Cerebellar nuclear complex (tissue), 1 donor: ENCODE measurements at places on chromosomes 12 and 14.

DNA sequence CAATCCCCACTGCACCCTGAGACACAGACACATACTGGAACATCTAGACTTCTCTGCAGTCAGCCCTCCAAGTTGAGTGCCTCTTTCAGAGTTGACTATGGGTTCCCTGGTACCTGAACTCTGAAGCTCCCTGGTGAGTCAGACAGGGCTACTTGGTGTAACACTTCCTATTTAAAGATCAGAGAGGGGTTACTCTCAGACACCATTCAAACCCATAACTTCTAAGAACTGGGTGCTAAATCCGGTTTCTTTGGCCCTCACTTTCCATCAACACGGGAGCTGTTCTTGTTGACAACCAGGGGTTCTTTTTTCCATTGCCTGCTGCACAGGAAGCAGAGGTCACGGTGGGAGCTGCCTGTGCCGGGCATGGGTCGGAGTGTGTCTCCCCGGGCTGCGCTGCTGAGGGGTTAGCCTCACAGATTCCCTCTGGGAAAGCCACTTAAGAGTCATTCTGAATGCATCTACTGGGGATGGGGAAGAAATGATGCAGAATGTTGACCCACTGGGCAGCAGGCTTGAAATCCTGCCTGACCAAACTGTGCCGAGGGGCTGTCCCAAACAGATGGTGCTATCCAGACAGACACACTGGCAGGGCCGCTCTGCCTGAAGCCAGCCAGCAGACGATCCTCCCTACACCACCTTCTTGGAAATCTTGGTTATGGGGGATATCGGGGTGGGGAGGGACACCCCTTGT lies 74.1 kb downstream of the PITPNM2 start:
- no peak for DNase-seq

- DNase-seq: no peak
Observed at GRCh38 chr12:123058481-123058880, 78.0 kb downstream of the ARL6IP4 start.

DNA sequence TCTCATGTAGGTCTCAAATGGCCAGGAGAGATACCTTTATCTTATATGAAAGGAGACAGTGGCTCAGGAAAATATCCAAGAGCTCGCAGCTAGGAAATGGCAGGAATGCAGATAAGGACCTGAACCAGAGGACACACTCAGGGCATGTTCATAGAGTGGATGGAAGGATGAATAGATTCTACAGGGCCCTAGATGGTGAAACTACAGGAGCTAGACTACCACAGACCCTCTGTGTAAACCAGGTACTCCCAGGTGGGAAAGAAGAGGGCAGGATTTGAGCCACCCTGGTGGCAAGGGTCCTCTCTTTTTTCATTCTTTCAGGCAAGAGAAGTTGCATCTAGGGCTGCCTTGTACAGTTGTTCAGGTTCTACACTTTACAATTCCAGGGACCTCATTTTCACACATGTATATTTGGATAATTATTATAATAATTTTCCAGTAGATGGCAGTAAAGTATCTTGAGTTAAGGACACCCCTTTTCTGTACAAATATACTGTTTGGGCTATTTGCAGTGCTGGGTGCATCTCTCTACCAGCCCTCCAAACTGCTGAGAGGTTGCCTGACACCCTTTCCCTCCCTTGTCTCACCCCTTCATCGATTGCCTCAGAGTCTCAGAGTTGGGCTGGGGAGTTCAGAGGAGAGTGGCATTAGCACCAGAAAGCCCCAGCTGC lies 10.5 kb upstream of the ZDHHC22 start:
- peak; percentile 49 for DNase-seq

GRCh38 chr12:48028541-48029431 lies 24.5 kb upstream of the COL2A1 start:
- no peak for DNase-seq

DNA sequence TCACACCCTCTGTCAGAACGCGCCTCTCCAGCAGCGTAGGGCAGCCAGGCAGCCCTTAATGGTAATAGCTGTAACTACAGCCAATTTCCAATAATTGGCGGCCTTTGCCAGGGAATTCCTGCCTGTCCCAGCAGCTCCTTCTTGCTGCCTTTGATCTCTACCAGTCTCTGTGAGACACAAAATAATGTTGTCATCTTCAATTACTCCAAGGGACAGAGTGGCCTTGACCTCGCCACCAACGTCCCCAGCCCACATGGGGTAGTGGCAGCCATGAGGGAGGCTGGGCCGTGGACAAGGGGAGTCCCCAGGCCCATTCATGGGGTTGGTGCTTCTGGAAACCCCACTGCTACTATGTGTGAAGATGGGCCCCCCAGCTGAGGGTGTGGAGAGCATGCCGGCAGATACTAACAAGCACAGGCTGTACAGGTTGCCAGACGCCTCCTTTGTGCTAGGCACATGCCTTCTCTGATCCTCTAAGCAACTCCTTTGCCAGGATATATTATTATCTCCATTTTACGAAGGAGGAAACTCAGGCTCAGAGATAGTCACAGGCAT lies 17.4 kb upstream of the CLMN start:
- no peak for DNase-seq

DNA sequence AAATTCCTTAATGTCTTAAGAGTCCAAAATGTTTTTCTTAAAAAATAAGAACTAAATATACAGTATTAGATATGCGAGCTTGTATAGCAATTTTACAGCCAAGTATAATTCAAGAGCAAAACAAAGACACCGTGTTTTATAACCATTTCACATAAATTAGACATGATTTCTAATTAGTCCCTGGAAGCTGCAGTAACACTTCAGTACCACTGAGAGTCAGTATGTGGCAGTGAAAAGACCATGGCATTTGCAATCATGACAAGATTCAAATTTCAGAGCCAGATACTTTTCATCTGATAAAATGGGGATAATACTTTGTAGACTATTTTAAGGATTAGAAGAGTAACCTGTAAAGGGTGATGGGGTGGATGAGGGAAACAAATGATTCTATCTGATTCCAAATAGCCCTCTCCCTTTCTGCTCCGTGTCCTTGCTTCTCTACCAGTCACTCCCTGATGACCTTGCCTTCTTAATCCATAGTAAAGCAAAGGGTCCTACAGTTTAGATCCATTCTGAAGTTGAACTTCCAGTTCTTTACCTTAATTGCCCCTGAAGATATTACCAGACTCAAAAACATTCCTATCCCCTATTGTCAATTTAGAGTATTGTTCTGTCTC lies 145.4 kb upstream of the ABCD2 start:
- no peak for DNase-seq

GRCh38 chr14:30243805-30244204 lies 315.2 kb upstream of the G2E3 start:
- no peak for DNase-seq

DNA sequence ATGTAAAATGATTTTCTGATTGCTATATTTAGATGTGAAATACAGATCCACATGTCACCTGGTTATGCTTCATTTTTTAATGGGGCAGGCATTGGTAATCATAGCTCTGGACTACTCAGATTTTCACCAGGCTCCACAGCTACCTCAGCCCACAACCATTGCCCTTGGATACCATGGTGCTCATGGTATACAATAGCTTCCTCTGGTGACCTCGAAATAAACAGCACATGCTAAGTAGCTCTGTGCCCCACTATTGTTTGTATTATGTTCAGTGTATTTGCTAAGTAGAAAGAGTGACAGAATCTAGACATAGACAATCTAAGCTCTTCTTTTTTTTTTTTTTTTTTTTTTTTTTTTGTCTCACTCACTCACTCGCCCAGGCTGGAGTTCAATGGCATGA lies 274.4 kb upstream of the USP15 start:
- no peak for DNase-seq

DNA sequence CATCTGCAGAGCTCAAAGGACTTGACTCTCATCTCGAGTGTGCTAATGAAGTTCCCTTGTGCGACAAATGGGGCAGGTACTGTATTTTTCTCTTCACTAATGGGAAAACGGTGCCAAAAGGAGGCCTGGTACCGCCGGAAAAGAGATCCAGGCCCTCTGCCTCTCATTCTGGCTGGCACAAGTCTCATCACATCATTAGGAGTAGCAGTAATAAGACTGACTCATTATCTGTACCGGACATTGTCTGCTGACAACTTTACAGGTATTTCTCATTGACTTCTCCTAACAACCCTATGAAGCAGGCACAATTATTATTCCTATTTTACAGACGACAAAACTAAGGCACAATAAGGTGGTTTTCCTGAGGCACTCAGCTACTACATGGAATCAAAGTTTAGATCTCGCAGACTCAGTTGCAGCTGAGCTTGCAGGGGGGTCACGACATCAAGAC lies 668 bp downstream of the APPL2 start:
- no peak for DNase-seq

DNA sequence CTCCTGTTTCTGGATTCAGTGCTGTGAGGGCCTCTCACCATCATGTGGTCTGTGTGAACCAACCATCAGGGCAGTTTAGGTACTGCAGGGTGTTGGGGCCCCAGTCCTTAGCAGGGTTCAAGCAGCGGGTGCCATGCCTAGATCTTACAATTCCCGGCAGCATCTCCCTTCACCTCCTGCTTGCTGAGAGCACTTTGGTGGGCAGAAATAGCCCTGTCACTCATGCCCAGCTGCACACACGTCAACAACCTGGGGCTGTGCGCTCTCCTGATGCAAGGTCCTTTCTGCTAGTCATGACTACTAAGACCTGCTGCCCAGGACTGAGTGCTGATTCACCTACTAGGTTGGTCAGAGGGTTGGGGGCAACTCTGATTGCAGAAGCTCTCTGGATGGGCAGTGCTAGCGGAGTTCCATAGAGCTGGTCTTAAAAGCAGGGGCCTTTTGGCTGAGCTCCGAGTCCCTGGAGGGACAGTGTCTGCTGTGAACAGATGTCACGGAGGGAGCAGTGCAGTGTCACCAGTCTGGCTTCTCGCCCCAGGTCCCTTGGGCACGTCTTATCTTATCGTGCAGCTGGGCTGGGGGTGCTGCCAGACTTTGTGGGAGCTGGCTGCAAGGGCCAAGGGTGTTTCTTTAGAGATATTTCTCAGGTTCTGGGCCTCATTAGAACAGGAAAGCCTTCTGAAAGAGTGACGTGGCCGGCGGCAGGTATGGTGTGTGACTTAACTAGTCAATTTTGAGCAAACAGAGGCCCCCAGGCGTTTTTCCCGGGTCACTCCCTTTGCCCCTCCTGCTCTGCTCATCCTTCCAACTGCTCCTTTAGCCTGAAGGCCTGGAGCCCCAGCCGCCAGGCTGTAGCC lies 71.8 kb downstream of the NINJ2 start:
- no peak for DNase-seq
